ENCODE measurements at places on chromosomes 4 and X.

GRCh38 chrX:9657590-9658256, 107.9 kb downstream of the GPR143 start:
- DNase-seq = no peak

DNA sequence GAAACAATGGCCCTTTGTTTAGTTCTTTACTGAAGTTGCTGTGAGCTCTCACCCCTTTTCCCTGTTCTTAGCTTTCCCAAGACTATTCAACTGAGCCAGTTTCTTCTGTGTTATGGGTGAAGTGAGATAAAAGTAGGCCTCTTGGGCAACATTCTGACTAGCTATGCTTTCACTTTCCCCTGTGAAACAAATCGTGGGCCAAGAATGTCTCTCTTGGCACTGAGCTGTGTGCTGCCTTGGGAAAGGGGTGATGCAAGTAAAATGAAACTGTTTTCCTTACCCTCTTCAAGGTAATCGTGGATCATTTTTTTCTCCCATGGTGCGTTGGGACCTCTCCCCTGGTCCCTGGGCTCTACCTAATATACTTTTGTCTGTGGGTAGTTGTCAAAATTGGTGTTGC, 653.9 kb upstream of the MAGEB2 start:
- DNase-seq = no peak

DNA sequence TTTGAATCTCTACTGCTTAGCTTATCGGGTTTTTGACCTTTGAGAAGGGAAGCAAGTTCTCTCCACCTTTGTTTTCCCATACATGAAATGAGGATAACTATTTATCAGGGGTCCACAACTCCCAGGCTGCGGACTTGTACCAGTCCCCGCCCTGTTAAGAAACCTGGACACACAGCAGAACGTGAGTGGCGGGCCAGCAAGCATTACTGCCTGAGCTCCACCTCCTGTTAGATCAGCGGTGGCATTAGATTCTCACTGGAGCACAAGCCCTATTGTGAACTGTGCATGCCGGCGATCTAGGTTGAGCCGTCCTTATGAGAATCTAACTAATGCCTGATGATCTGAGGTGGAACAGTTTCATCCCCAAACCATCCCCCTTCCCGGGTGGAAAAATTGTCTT, 579.5 kb downstream of the GALNTL6 start:
- no peak for DNase-seq

GRCh38 chr4:15361529-15361928, 66.3 kb upstream of the C1QTNF7 start:
- peak; percentile 54 for DNase-seq

DNA sequence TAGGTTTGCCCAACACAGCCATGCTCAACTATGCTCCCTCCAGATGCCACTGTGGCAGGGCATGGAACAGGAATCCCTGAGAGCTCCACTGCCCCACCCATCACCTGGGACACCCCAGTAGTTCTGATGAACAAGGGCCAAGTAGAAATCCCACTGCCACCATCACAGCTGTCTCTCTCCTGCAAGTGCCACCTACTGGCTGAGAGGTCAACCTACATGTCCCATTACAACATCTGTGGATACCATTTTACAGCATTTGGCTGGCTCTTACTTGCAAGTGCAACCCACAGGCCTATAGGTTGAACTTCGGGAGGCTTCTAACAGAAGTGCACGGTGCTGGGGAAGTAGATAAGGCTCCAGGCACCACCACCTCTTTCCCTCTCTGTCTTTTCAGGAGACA, 142.5 kb downstream of the CXXC4 start:
- no peak for DNase-seq

DNA sequence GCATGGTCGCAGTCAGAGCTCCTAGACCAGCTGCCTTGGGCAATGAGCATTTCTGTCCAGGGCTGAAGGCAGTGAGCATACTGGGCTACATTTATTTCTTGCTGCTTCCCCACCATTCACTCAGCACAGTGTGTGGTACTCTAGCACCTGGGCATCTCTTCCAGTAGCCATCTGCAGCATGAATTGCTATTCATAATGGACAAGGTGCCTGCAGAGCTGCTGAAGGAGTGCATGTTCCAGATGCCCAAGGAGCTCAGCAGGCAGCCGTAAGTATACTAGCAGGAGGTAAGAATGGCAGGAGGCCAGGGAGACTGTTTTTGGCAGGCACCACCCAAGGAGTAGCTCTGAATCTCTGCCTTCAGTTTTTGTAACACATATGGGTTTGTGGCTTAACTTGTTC, 110.4 kb upstream of the RXFP1 start:
- no peak for DNase-seq

DNA sequence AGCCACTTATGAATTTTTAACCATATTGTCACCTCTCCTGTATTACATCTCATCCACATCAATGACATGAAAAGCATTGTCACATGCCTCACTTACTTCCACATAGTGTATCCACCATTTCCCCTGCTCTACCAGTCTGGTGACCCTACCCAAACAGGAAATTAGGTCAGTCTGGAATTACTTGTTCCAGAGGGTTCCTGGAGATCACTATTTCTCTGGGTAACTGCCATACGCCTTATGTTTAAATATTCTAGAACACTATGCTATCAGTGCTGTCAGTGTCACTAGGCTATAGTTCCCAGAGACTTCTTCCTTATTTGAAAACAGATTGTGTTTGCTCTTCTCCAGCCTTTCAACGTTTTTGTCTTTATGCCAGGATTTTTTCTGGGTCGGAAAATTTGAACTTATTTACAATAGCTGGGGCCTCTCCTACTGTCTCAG, 15.0 kb downstream of the SRPX2 start:
- DNase-seq = no peak

- no peak for DNase-seq
Measured at GRCh38 chr4:80532674-80533333, 197.3 kb downstream of the CFAP299 start.

- DNase-seq = no peak
Measured at GRCh38 chr4:77911091-77911490, 48.5 kb downstream of the MRPL1 start.

- DNase-seq = no peak
Measured at GRCh38 chr4:185711726-185712125, 100.3 kb downstream of the SORBS2 start.

DNA sequence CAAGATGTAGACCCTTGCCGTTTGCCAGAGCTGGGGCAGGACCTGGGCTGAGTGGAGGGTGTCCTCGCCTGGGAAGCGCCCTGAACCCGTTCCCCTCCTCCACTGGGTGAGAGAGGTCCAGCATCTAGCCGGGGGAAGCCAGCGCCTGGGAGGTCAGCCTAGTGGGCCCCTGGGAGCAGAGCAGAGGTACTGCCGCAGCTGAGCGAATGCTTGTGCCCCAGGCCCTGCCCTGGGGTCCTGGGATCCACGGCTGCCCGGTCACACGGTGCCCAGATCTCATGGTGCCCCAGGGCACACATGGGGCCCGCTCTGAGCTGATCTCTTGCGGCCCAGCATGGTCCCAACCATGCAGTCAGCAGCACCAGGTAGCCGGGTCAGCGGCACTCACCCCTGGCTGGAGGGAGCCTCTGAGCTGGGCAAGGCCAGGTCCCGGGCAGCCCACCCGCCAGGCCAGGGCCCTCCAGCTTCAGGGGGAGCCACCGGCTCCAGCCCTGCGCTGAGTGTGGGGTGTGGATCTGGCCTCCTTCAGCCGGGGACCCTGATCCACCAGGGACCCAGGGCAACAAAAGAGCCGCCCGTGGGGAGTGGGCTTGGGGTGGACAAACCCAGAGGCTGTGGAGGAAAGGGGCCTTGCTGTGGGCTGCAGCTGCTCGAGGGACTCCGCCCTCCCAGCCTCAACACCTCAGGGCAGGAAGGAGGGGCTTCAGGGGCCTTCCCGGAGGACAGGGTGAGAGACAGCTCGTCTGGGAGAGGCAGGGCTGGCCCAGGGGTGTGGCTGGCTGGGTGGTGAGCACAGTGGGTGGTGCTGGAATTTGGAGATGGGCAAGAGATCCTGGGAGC, 4.1 kb upstream of the CPLX1 start:
- DNase-seq = no peak

GRCh38 chr4:48346594-48346993, 5.3 kb downstream of the SLAIN2 start:
- no peak for DNase-seq

- DNase-seq = no peak
Measured at GRCh38 chr4:82524570-82525152, 37.1 kb downstream of the TMEM150C start.

DNA sequence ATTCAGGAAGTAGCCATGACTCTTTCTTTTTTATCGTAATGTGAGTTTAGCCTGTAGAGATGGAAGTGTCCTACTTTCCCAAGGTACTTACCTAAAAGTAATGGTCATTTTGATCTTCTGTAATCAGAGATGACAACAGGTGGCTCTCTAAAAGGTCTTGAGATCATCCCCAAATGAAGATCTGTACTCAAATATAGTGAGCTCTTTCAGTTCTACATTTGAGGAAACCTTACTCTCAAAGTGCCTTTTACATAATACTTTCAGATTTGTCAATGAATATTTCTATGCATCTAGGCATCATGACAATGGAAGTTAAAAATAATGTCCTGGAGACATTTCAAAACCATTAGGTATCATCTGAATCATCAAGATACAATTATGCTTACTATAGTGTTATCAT, 17.2 kb upstream of the MND1 start:
- DNase-seq = no peak
